ENCODE measurements at places on chromosomes 12 and 14.

GRCh38 chr12:69666798-69667197 is 32.3 kb downstream of the BEST3 start:
- DNase-seq, result no peak

DNA sequence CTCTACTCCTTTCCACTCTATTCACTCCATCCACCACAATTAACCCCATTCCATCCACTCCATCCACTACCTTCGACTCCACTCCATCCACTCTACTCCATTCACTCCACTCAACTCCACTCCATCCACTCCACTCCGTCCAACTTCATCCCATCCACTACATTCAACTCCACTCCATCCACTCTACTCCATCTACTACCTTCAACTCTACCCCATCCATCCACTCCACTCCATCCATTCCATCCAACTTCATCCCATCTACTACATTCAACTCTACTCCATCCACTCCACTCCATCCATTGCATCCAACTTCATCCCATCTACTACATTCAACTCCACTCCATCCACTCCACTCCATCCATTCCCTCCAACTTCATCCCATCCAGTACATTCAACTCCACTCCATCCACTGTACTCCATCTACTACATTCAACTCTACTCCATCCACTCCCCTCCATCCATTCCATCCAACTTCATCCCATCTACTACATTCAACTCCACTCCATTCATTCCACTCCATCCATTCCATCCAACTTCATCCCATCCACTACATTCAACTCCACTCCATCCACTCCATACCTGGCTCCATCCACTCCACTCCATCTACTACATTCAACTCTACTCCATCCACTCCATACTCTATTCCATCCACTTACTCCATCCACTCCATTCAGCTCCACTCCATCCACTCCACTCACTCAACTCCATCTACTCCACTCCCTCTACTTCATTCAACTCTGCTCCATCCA is 16.4 kb downstream of the HNF1A start:
- no peak for DNase-seq

DNA sequence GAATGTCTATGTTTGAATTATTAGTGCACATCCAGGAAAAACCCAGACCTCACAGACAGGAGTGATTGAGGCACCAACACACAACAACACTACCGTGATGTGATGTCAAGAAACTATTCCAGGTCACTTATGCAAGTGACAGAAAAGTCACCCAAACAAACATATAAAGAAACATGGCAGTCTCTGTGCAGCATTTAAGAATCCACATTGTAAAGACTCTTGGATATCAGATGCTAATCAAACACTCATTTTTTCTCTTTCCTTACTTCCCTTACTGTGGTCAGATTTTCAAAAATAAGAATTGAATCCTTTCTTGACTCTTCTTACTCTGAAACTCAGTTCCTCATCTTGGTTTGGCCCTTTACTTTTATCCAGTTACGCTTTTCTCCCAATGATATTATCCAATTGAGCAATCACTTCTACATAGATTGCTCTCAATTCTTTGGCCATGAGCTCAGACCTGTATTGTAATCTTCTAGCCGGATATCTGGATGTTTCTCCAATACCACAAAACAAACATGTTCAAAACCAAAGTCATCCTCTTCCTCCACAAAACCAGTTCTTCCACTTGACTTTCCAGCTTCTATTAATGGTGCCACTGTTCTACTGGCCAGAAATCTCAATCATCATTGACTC is 115.4 kb downstream of the DUSP6 start:
- DNase-seq, result no peak

DNA sequence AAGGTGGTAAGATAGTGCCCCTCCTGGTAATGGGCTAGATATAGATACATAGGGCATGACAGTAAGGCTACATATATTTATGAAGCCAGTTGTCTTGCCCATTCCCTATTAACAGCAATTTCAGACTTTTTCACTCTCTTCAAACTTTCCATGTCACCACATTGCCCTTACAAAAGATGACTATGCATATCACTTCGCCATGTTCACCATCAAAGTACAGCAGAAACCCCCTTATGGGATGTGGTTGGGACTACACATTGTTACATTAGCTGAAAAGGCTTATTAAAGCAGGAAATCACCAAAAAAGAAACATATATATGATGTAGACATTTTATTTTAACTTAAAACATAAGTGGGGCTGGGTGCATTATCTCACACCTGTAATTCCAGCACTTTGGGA is 9.8 kb upstream of the SMCO2 start:
- DNase-seq, result no peak

DNA sequence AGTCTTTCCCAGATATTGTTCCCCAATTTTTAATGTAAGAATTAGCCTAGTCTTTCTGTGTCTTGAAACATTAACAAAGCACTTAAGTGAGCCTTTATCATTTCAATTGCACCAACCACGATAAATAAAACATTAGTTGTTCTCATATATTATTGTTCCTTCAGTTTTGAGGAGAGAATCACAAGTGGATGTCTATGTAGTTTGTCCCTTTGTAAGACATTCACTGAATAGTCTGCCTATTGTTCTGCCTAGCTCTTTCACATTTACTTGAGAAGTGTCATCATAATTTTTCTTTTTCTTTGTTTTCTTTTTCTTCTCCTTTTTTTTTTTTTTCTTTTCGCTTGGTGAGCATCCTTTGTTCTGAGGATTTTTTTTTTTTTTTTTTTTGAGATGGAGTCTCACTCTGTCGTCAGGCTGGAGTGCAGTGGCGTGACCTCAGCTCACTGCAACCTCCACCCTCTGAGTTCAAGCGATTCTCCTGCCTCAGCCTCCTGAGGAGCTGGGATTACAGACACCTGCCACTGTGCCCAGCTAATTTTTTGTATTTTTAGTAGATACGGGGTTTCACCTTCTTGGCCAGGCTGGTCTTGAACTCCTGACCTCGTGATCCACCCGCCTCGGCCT is 129.7 kb downstream of the SYT1 start:
- DNase-seq, result no peak

- DNase-seq, result peak; percentile 23
Measured at GRCh38 chr12:76588881-76589565, 29.5 kb upstream of the OSBPL8 start.

GRCh38 chr12:24244801-24245200 is 295.3 kb upstream of the SOX5 start:
- no peak for DNase-seq

DNA sequence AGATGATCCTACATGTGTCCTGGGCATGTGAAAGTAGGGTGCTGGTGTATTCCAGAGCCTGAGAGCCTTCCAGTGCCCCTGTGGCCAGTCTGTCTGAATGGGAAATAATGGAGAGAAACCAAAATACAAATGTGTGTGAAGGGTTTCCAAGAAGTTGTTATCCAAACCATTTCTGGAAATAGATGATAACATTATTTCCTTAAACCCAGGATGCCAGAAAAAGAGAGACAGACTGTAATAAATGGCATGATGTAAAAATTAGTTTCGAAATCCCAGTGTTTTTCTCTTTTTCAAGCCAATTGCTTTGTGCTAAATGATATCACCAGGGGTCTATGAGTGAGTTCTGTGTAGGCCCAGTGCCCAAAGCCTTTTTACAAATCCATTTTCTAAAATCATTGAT is 175.3 kb downstream of the PHLDA1 start:
- DNase-seq, result no peak

DNA sequence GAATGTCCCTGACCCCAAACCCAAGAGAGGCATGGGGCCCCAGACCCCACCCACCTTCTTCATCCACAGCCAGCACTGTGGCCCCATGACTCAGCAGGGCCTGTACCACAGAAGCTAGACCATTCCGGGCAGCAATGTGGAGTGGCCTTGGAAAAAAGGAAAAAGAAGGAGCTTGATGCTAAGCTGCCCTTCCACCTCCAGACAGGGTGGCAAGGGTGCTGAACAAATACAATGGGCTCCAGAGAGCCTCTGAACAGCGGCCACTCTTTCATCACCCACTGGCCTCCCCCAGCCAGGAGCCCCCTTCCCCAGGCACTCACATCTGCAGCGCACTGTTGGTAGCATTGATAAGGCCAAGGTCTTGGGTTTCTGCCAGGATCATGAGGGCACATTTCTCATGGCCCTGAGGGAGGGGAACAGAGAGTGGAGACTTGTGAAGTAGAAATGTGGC is 13.9 kb downstream of the SLC39A5 start:
- DNase-seq, result no peak

All from CD4-positive, alpha-beta T cell treated with Interleukin-17A for 1 hour (primary cell).